ENCODE measurements at places on chromosomes 3 and 15.

DNA sequence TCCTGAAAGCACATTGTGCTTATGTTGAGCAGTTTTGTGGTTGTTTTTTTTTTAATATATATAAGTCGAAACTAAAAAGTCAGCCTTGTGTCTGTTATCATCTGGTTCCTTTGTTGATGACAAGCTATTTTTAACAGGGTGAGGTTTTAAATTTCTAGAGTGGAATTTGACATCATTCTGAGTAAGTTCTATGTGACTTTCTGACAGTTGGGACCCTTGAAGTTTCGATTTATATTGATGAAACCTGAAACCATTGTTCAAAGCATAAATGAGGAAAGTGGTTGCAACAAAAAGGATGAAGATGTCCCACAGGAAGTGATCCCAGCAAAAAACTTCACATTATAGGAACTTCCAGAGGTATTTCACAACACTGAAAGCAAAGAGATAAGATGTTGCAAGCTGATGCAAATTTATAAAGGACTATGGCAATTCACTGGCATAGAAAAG is 94.0 kb downstream of the CYP19A1 start:
- DNase-seq = no peak

DNA sequence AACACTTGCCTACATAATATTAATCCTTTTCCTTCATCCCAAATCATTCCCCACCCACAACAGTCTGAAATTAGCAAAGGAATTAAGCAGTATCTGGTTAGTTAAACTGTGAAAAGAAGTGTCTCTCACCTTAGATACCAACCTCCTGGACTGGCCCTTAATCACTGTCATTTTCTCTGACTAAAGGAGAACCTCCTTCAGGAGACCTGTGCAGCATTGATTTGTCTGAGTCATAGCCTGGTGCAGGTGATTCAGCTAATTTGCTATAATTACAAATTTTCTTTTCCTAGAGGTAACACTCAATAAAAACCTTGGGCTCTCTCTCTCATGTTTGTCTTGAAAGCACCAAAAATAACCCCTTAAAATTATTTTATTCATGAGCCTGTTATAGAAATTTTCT is 279.8 kb upstream of the SEMA6D start:
- DNase-seq = no peak

DNA sequence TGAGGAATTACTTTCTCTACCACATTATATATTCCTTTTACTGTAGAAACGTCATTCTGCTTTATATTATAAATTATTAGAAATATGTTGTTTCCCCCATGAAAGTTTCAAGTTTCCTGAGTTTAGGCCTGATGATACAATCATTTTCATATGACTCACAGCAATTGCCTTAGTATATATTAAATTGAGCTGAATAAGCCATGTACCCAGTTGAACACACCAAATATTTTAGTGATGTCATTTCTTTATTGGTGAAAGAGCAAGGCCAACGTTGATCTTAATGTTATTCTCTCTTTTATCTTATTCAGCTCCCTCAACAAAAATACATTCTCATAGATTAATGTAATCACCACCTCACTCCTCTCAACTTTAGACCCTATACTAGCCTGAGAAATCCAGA is 30.8 kb downstream of the B3GNT5 start:
- DNase-seq = no peak

DNA sequence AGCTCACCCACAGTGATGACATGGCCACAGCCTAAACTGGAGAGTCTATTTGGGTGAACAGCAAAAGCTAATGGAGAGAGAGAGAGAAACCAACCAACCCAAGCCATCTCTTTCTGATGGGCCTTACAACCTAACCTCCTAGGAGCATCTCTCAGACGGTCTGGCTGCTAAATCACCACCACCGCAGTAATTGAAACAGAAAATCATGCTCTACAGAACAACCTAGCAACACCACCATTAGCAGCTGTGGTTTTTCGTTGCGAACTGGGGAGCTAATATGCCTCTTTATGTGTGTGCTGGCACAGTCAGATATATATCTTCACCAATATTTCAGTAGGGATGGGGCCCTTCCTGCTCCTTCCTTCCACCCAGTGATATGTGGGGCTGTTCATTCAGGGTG is 166.9 kb upstream of the PROK2 start:
- no peak for DNase-seq

GRCh38 chr15:49309889-49310288 is 113.2 kb upstream of the FGF7 start:
- no peak for DNase-seq

GRCh38 chr3:71130471-71131374 is 452.8 kb downstream of the FOXP1 start:
- DNase-seq = peak; percentile 47

DNA sequence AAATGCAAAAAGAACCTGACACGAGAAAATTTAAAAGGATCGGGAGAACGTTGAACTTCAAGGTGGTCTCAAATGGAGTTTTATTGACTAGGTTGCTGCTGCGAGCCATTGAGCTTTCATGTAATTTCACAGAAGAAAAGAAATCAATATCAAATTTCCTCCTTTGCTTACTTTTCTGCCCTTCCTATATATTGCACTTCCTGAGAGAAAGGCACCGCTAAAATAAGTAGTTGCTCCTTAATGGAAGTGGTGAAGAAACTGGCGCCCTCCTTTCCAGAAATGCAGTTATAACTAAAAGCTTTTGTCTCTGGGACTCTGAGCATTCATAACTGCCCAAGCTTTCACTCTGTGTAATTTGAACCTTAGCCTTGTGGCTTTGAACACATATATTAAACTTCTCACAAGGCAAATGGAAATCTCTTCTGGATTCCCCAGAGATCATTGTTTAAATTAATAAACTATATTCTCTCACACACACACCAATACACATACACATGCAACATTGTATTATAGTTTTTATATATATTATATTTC is 13.4 kb downstream of the EID1 start:
- DNase-seq = no peak

DNA sequence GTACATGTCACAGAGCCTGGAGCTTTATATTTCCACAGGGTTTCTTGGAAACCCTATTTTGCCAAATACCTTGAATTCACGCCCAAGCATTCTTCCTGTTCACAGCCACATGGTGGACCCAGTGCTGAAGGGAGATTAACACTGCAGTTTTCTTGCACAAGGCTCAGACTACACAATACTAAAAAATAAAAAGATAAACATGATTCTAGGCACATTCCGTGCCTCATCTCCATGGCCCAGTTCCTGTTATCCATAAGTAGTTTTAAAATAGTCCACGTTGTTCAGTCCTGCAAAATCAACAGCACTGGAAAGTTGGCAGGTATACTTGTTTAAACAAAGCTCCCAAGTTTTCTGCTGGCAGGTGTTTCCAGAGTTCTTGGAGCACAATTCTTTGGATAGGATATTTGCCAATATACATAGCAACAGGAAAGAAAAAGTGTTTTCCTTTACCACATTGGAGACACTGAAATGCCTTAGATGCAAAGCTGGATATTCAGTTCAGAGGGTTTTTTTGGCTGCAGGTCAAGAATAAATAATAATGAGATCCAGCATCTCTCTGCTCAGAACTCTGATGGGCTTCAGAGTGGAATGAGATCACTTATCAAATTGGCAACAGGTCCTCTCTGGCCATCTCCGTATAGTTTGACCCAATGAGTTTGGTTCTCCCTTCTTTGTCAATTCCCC is 88.1 kb upstream of the TGFBR2 start:
- DNase-seq = no peak

DNA sequence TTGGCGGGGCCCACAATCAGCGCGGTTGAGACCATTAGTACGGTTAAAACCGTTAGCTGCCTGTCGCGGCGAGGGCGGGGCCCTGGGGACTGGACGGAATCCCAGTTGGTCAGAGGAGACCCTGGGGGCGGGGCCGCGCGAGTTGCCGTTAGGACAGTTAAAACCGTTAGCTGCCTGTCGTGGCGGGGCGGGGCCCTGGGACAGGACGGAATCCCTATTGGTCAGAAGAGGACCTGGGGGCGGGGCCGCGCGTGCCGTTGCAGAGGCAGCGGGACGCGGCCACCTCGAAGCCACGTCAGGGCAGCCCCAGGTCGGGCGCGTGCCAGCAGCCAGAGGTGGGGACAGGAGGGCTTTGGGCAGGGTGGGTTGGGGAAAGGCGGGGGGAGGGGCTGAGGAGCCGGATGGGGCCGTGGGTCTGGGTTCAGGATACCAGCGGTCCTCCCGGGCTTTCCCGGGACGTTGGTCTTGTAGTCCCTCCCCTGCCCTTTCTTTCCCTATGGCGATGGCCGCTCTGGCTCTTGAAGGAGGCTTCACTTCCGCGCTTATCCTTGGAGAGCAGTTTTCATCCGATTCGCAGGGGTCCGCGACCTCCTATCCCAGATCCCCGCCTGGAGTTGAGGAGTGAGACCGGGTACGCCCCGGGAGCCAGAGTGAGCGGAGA is 28.0 kb downstream of the KLHDC8B start:
- DNase-seq = no peak

- DNase-seq = peak; percentile 34
Observed at GRCh38 chr3:110773413-110773954, 298.1 kb upstream of the NECTIN3 start.

DNA sequence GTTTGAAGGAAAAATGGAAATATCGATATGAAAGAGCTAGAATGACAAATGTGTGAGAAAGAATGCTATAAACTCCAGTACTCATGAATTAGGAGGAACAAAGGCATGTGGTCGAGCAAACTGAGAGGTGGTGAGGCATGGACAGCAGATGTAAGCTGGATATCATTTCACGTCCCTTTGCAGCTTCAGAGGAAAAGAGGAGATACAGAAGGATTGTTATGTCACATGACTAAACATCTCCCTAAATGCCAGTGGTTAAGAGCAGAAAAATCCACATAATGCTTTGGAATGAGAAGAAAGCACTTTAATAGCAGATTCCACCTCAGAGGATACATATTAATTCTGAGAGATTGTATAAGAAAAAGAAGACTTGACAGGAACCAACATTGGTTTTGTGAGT is 248.7 kb downstream of the ZIC4 start:
- DNase-seq = no peak

- no peak for DNase-seq
Observed at GRCh38 chr3:82137861-82138260, 376.4 kb upstream of the GBE1 start.

All from foreskin keratinocyte (primary cell).